ENCODE measurements at places on chromosomes 7 and 10.

- no peak for DNase-seq
Observed at GRCh38 chr7:123398921-123399320, 135.5 kb downstream of the IQUB start.

- DNase-seq = no peak
Observed at GRCh38 chr7:51593628-51594027, 277.0 kb upstream of the COBL start.

DNA sequence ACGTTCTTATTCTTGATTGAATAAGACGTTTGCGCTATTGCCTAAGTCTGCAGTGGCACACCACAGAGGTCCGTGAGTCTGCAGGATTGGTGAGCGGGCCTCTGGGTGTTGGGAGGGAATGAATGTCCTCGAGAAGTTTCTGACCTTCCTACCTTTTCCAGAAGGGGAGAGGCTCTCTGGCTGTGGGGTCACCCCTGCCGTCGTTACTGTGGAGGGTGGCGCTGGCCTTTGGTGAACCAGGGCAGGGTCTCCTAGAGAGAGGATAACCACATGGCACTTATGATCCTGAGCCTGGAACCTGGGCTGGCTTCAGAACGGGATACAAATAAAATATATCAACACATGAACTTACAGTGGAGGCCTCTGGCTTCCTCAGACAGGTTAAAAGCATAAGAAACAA lies 13.8 kb downstream of the IL15RA start:
- no peak for DNase-seq

GRCh38 chr10:26380815-26381214 lies 57.3 kb upstream of the APBB1IP start:
- no peak for DNase-seq

- no peak for DNase-seq
Observed at GRCh38 chr10:71971311-71971731, 7.1 kb downstream of the CHST3 start.

DNA sequence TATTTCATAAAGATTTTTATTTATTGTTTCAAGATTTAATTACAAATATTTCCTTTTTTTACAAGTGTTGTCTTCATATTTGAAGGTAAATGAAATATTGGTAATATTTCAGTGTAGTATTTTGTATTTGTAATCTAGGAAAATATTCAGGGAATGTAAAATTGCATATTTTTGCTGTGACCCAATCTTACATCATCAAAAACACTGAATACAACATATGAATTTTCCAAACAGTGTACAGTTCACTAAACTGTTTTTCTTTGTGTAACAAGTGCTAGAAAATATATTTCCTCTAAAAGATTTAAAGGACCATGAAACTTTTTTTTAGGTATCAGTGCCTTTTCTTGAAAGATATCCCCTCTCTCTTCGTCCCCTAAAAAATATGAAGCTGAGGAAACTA lies 251.9 kb upstream of the KCND2 start:
- DNase-seq = no peak

DNA sequence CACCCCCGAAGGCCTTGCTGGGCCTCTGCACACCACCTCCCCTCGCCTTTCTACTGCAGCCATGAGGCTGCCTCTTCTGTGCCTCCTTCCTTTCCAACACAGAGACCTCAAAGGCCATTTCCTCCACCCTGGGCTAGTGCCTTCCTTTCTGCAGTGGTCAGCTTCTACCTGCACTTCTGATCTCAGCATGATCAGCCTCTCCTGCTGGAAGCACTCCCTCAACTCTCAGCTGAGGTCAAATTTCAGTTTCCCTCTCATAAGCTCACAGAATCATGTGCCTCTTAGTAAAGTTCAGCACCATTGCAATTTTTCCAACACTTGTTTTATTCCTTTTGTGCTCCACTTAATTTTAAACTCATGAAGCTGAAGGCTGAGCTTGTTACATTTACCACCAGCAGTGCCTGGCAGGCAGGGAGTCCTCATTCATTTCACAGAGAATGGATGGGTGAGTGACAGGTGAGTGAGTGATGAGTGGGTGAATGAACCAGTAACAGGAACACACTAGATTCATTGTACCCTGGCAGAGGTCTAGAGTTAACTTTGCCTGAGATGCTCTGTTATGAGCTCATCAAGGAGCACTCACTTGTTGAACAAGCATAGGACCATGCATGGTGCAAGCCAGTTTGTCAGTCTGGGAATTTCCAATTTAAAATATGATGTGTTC lies 124.0 kb upstream of the PRSS58 start:
- no peak for DNase-seq

- DNase-seq = no peak
Observed at GRCh38 chr10:65194555-65194954, 1673.4 kb downstream of the REEP3 start.

DNA sequence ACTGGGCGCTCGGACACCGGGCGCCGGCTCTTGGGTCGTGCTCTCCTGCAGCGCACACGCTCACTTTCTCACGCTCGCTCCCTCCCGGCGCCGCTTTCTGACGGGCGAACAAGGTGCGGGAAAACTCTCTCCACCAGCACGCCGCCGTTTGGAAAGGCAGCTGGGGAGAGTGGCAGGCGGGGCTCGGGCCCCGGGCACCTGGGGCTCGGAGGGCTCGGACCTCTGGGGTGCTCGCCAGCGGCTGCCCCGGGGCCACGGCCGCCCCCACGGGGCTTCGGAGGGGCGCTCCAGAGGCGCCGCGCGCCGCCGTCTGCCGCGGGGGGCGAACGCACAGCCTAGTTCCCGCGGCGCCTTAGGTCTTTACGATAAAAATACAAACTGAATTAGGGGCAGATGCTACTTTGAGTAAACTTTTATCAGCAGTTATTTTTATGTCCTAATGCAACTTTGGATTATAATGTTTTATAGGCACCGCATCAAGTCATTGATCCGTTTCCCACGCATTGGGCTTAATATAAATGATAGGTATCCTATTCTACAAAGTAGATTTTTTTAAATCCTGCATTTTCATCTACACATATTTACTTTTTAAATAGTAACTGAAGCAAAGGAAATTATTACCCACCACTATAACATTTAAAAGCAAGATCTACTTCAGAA lies 535 bp upstream of the EPC1 start:
- no peak for DNase-seq

- DNase-seq = no peak
Observed at GRCh38 chr7:94296881-94297280, 97.8 kb upstream of the COL1A2 start.

- no peak for DNase-seq
Observed at GRCh38 chr7:71793251-71793650, 618.9 kb downstream of the CALN1 start.

DNA sequence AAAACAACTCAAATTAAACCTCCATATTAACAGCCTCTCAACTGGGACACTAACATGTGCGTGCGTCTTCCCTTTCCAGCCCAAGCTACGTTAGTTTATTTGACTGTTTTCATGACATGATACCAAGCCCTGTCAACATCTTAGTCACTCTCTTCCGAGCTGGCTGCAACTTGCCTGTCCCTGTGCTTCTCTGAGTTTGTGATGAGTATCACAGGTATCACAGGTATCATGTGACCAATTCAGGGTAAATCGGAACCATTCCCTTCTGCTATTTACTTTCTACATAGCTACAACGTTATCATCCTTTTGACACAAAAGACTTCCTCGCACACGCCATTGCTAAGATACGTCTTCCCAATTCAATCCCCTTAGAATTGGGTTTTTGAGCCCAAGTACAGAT lies 70.2 kb downstream of the CAV1 start:
- no peak for DNase-seq

DNA sequence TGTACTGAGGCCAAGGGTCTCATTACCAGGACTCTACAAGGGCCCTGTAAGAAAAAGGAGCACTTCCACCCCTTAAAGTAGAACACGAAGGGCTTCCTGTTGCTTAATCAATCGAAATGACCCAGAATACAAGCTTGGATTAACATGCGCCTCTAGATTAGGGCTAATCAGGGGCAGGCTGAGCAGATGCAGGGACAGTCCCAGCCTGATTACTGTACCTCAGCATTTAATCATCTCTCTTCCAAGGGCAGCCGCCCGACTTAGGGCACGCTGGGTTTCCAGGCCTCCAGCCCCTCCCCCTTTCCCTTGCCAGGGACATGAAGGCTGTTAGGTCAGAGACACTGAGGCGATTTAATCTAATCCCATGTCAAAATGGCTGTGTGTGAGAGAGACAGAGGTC lies 138.6 kb downstream of the NRF1 start:
- DNase-seq = no peak

DNA sequence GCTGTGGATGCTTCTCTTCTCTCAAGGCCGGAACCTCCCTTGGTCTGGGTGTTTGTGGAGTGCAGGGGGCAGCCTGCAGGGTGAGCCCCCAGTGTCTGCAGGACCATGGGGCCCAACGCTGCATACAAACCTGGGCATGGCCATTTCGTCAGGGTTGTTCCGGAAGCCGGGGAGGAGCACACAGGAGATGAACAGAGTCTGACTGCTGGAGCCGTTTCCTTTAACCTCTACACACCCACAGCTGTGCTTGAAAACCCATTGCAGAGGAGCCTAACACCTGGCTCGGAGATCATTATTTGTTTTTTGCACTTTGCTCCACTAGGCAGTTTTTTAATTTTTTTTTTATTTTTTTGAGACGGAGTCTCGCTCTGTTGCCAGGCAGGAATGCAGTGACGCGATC lies 167.6 kb upstream of the INSYN2A start:
- DNase-seq = no peak

DNA sequence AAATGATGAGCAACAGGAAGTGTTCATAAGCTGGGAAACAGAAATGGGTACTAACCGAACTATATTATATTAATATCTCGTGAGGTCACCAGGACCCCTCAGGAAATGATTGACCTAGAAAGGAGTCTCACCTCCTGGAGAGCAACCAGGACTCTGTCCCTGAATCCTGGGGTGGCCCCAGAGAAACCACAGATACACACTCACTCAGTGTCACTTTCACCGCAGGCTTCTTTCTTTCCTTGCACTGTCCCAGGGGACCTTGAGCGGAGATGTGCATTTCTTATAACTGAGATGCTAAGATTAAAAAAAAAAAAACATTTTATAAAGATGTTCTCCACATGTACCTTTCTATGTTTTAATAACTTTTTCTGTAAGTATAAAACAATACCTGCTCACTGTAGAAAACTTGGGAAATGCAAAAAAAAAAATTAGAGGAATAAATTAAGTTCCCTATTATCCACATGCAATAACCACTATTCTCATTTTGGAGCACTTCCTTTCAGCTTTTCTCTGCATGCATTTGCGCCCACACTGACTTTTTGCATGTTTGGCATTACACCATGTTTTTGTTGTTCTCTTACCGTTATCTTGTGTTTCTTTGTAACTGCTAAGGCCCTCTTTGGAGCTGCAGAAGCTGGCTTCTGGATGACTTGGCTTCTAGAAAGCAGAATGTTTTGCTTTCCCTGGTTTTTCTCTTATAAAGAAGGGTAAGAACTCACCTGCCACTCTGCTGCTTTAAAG lies 15.0 kb downstream of the NOD1 start:
- no peak for DNase-seq

DNA sequence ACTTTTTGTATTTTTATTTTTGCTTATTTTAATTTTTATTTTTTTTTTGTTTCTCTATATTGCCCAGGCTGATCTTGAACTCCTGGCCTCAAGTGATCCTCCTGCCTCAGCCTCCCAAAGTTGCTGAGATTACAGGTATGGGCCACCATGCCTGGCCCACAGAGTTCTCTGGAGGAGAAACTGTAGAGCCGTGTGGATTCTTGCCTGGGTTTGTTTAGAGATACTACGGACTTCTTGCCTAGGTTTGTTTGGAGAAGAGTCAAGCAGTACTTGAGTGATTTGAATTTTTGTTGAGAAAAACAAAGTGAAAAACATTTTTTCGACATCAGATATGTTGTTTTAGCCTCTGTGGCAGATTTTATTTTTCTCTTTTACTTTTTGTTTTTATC lies 99.0 kb downstream of the CAMK1D start:
- DNase-seq = no peak

- DNase-seq = no peak
Observed at GRCh38 chr10:122375679-122376160, 1.2 kb downstream of the PLEKHA1 start.

Data from lung microvascular endothelial cell (primary cell).